Activated T-cell treated with anti-CD3 and anti-CD28 coated beads, Interleukin-2, amount 50 U/mL, for 1 hour (primary cell): ENCODE measurements at places on chromosomes 16 and 17.

DNA sequence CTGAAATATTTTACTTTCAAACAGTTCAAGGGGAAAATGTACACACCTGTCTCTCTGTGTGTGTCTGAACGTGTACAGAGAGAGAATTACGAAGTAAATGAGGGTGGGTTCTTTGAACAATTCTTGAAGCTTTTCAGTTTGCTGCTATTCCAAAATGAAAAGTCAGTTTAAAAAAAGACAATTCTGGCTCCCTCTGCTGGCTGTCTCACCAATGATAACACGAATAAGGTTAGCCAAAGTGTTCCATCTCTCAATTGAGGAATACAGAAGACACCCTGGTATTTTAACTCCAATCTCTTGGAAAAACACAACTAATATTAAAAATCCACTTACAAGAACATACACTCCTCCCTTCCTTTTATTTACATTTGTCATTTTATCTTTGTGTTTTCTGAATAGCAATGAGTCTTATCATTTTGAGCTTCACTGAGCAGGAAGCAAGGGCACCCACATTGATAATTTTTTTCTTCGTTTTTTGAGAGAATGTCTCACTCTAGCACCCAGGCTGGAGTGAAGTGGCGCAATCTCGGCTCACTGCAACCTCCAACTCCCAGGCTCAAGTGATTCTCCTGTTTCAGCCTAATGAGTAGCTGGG, 20.5 kb downstream of the EFTUD2 start:
- no peak for DNase-seq

DNA sequence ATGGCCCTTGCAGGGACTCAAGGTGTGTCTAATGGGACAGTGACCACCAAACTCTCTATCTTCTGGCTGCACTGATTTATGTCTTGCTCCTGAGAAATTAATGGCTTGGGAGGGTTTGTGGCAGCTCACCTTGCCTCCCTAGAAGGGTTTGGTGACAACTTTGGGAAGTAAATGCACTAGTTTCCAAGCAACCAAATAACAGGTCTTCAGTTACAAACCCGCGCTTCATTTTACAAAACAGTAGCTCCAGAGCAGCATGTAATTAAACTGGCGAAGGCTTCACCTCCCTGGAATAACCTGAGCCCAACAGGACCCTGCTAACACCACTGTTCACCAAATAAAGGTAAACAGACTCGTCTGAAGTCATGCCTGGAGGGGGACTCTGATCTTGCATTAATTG, 318.3 kb downstream of the SLC39A11 start:
- DNase-seq = no peak

DNA sequence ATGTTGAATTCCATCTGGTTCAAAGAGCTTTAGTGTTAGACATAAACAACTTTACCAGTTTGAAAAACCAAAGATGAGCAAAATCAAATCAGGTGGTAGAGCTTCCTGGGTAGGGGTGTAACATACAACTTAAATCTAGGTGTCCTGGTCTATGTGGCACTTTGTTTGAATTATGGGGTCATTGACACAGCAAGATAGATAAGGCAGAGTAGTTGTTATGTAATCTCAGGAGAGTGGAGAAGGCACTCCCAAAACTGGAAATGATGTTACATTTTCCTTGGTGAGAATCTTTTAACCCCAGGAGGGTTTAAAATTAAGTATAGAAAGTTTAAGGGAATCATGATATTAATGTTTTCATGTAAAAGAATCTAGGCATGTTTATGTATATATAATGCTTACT, 31.9 kb downstream of the CCDC42 start:
- no peak for DNase-seq

- no peak for DNase-seq
Measured at GRCh38 chr16:51359141-51359955, 208.3 kb upstream of the SALL1 start.

DNA sequence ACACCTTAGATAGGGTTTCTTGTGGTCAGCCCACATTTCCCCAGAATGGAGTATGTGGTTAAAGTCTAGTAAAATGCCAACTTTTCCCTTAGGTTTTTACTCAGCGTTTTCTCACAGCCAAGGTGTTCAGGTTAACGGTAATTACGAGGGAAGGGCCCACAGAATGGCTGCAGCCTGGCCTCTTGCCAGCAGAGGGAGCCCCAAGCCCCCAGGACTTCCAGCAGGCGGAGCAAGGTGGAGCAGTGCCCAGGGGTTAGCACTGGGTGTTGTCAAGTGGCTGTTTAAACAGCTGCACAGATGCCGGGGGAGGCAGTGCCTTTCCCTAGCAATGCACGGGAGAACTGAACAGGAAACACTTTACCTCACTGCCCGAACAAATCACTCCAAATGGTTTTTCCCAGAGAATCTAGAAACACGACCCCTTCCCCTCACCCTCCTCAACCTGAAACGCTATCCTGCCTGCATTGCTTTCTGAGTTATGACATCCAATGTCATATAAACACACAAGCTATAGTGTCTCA, 6.6 kb downstream of the PHB1 start:
- peak; percentile 89 for DNase-seq

- no peak for DNase-seq
Measured at GRCh38 chr16:3459401-3460090, 16.1 kb downstream of the NAA60 start.

- no peak for DNase-seq
Measured at GRCh38 chr17:41140360-41141131, at the start of gene KRTAP4-6. KRTAP4-6 (minus strand) TSS chr17:41140544; CDS start chr17:41140487, 57 bp downstream.
